ENCODE measurements at places on chromosomes 1 and 21.

GRCh38 chr1:66532798-66533783, 862 bp upstream of the SGIP1 start:
- DNase-seq = peak; percentile 84

- no peak for DNase-seq
Measured at GRCh38 chr1:5733596-5733995, 258.6 kb downstream of the NPHP4 start.

GRCh38 chr1:33902486-33903209, 38.8 kb downstream of the HMGB4 start:
- no peak for DNase-seq

DNA sequence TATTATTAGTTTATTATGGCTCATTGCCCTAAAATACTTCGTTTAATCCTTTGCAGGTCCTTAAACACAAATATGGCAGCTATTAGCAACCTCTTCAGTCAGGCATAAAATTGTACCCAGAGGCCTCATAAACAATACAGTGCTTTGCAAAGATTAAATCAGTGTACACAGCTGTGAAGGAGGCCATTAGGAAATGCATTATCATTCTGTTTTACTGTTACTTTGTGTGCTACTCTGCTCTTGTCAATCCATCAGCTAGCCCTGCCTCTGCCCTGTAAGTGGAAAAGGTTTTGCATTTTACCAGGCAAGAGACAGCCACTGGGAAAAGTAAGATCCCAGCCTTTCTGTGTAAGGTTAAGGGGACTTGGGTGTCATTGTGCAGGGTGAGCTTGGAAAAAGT, 415.7 kb upstream of the DAB1 start:
- no peak for DNase-seq

DNA sequence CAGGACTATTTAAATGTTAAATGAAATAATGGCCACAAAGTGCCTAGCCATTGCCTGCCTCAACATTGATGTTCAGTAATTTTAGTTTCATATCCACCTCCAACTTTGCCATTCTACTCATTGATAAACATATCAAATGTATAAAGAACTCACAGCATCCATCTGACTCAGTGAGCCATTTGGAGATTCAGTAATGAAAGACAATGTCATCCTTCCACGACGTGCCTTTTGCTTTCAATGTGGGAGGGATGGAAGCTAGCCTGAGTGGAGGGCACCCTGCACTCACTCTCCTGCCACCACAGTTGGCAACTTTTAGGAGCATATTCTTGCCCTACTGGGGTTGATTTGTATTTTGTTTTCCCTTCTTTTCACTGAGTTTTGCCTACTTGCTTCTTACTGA, 151.5 kb downstream of the GLUL start:
- DNase-seq = no peak

DNA sequence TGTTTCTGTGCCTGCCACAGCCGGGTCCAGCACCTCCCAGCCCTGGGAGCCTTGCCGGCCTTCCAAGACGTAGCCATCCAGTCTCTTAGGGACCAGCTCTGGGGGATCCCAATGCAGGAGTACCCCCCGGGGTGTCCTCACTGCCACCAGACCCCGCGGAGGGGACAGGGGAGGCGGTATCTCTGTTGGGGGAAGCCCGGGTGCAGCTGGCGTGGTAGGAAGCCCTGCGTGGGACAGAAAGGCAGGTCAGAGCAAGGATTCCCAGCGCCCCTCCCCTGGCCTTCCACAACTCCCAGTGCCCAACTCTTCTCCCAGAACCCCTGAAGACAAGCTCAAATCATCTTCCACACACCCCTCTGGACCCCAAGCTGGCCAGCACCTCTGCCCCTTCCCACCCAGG, 4.9 kb upstream of the TAGLN2 start:
- no peak for DNase-seq

- no peak for DNase-seq
Measured at GRCh38 chr1:227190321-227190720, 128.0 kb downstream of the CDC42BPA start.

GRCh38 chr1:204268101-204268500, 54.3 kb upstream of the GOLT1A start:
- peak; percentile 35 for DNase-seq

DNA sequence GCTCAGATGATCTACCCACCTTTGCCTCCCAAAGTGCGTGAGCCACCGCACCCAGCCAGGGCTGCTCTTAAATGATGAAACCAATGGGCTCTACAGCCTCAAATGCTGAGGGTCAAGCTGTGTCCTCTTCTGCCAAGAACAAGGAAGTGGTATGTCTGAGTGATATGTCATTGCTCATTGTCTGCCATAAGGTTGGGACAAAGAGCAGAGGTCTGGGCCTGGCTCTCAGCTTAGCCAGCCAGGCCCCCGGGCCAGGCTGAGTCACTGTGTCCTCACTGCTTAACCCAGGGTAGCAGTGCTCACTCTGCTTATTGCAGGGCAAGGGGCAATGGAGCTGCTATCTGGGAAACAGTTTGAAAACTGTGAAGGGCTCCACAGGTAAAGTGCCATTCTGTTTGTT, 8.3 kb upstream of the ETS2 start:
- DNase-seq = no peak

DNA sequence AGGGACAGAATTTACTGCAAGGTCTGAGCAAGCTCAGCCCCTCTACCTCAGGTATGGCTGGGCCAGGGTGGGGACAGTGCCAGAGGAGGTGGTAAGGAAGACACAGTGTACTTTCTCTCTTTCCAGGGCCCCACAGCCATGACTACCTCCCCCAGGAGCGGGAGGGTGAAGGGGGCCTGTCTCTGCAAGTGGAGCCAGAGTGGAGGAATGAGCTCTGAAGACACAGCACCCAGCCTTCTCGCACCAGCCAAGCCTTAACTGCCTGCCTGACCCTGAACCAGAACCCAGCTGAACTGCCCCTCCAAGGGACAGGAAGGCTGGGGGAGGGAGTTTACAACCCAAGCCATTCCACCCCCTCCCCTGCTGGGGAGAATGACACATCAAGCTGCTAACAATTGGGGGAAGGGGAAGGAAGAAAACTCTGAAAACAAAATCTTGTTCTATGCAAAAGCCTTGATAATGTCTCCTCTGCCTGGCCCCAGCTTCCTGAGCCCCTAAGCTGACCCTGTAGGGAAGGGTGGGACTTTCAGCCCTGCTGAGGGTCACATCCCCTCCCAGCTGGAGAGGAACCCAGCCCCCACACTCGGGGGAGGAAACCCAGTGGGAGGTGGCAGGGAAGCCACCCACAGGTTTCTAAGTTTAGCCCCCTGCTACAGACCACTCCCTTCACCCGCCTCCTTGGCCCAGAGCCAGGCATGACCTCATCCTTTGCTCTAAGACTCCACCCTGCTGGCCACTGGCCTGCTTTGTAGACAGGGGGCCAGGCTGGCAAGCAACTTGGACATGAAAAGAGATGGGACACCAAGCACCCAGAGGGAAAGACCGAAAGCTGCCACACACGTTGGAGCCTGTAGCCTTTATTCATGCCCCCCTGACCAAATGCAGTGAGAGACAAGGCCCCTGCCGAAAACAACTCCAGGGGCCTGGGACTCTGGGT, 6.4 kb downstream of the RHOC start:
- DNase-seq = peak; percentile 88

- no peak for DNase-seq
Measured at GRCh38 chr1:101613546-101613945, 376.7 kb downstream of the S1PR1 start.

DNA sequence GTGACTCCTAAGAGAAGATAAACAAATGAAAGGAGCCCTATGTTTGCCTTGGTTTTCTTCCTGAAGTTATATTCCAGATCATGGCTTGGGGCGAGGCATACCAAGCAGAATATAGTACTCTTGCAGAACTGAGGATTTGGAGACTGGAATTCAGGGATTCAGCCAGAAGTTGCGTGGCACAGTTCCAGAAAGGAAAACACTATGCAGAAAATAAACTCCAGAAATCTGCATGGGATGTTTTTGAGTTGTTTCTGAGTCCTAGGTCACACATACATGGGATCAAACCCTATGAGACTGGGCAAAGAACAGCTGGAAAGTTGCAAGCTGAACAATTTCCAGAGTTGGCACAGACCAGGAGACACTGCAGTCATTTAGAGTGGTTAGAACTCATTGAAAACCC, 42.9 kb upstream of the IFFO2 start:
- no peak for DNase-seq

GRCh38 chr21:46216132-46216747, 12.3 kb downstream of the LSS start:
- no peak for DNase-seq

- DNase-seq = no peak
Measured at GRCh38 chr1:226682871-226683814, 55.9 kb downstream of the ITPKB start.
